ENCODE measurements at places on chromosomes 5 and 9.

DNA sequence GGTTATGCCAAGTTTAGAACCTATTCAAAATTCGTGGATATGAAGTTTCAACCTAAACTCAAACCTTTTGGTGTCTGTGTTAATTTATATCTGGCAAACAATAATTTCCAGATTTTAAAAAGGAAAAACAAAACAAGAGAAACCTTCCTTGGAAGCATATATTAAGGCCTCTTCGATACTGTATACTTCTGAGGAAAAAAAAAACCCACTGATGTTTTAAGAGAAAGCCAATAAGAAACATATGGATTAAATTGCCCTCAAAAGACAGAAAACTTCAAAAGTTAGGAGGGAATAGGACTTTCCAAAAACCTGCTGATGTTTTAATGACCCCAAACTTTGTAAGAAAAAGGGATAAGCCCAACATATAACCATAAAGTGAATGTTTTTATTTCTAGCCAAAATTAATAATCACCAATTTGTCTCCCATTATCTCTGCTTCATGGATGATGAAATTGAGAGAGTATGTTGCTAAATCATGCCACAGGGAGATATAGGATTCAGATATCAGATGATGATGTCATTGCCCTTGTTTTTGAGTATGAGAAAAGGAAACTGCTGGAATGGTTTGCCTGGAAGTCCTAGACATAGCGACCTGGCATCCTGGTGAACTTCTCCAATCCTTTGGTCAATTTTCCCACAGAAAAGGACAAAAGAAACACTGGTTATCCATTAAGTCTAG lies 423.9 kb downstream of the DMRT2 start:
- DNase-seq = no peak

- DNase-seq = no peak
These were observed 43.9 kb upstream of the CEP72 start for GRCh38 chr5:568061-568781.

GRCh38 chr5:116539222-116539621 lies 35.4 kb downstream of the SEMA6A start:
- no peak for DNase-seq

DNA sequence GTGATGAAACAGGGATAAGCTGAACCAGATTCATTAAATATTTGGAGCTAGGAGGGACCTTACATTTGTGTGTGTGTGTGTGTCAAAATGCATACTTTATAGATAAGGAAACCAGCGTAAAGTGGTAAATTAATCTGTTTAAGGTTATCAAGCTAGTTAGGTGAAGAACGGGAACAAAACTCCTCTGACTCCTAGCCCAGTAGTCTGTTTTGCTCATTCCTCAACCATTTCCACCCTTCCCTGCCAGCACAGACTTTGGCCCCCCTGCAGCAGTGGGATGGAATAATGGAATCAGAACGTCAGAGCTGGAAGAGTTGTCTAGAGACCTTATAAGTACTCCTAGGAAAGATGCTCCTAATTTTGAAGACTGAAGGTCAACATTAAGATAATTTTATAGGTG lies 6.5 kb downstream of the AGXT2 start:
- no peak for DNase-seq

GRCh38 chr5:178357121-178357521 lies 124.5 kb upstream of the PHYKPL start:
- DNase-seq = no peak

Data from stimulated activated naive CD4-positive, alpha-beta T cell treated with Interleukin-2 at 50 U/mL for 16 hours (primary cell).